ENCODE measurements at places on chromosomes 5 and 9. TPM values are rescaled to one million over a fixed set of nuclear protein-coding genes. Genes with fewer than 3 reads are reported as not detected.

ADGRD2 gene
- total RNA-seq: not detected

FOXD4L3 gene
- total RNA-seq: not detected

GPR151 gene
- not detected for total RNA-seq

ZNF169 gene
- total RNA-seq: 3.4 TPM
